ENCODE measurements at places on chromosomes 16 and 17.
A peak's percentile ranks its signal among the peaks of the same experiment; 100 is the strongest.

DNA sequence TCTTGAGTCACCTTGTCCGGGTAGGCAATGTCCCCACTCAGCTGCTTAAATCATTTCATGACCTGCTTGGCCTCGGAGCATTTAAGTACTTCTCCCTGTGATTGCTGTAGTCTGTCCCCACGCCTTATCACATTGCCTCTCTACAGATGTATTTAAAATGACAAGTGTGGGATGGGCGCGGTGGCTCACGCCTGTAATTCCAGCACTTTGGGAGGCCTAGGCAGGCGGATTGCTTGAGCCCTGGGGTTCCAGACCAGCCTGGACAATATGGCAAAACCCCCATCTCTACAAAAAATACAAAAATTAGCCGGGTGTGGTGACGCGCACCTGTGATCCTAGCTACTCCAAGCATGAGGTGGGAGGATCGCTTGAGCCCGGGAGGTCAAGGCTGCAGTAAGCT is 1.3 kb upstream of the GJC1 start:
- DNase-seq, result no peak

- peak; percentile 62 for DNase-seq
Measured at GRCh38 chr17:64262198-64262999, 661 bp downstream of the TEX2 start.

DNA sequence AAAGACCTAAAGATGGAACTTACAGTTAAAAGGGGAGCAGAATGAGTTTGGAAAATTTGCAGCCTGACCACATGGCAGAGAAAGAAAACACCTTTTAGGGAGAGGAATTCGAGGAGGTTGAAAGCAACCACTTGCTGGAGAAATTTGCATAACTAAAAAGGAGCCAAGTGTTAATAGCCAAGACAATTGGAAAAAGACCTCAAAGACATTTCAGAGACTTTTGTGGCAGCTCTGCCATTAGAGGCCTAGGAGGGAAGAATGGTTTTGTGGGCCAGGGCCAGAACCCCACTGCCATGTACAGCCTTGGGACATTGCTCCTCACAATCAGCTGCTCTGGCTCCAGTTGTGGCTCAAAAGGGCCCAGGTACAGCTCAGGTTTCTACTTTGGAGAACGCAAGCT is 338.5 kb downstream of the UTP18 start:
- no peak for DNase-seq

DNA sequence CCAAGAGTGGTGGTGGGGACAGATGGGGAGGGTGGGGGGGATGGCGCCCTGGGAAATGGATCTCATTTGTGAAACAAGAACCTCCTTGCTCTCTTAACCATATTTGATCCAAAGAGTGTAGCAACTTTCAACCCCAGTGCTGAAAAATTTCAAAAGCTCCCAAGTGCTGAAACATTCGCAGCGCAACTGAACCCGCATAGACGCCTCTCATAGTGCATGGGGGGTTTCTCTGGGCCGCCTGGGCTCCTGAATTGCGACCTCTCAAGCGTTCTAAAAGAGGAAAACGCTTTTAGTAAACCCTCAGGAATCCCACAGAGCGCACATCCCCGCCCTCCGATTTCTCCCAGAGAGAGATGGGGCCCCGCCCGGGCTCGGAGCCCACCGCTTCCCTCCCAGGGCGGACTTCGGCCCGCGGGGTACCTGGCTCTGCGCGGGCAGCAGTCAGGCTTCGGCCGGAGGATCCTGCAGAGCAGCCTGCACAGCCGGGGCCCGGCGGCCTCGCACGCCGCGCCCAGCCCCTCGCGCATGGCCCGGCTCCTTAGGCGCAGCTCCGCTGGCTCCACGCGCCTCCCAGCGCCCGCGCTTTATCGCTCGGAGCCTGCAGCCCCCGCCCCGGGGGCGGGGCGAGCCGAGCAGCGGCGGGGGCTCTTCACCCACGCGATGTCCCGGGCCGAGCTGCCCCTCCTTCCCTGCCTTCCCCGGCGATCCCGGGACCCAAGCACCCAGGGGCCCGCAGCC is 7.0 kb downstream of the NOS2 start:
- DNase-seq, result peak; percentile 20

DNA sequence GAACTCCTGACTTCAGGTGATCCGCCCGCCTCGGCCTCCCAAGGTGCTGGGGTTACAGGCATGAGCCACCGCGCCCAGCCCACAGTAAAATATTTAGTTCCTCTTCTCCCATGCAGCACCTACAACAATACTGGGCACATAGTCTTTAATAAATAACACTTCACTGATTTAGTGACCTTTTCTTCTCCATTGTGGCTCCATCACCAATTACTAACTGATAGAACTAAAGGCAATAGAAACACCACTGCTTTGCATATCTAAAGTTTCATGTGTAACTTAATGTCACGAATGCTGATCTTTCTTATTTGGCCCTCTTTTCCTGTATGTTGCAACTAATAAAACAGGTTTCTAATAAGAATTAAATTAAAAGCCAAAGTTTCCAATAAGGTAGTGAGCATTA is 38.9 kb downstream of the TRIM37 start:
- no peak for DNase-seq

GRCh38 chr17:18185391-18185790 is 1.8 kb downstream of the ALKBH5 start:
- no peak for DNase-seq

- DNase-seq, result no peak
Measured at GRCh38 chr16:72428681-72429376, 256.9 kb upstream of the PMFBP1 start.

DNA sequence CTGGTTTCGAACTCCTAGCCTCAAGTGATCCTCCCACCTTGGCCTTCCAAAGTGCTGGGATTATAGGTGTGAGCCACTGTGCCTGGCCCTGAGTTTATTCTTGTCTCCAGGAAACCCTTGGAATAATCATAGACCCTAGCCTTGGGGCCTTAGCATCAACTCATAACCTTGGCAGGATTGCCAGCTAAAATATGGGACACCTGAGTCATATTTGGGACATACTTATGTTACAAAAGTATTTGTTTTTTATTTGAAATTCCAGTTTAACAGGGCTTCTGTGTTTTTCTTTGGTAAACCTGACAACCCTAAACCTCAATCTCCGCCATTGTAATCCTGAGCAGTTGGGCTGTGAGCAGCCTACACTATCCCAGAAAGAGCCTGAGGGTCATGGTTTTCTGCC is 28.6 kb upstream of the TNS4 start:
- DNase-seq, result no peak

GRCh38 chr16:49454426-49455180 is 81.0 kb downstream of the C16orf78 start:
- no peak for DNase-seq

GRCh38 chr16:66007717-66008116 is 358.8 kb upstream of the CDH5 start:
- DNase-seq, result no peak

All from stimulated activated CD4-positive, alpha-beta T cell treated with anti-CD3 and anti-CD28 coated beads, Interleukin-4, amount 100 ng/mL, for 1 hour (primary cell).